CD4-positive, alpha-beta T cell treated with Interferon gamma for 1 hour (primary cell): ENCODE measurements at places on chromosomes 5 and 9.

- DNase-seq: no peak
Observed at GRCh38 chr9:137703842-137704508, 85.2 kb downstream of the EHMT1 start.

DNA sequence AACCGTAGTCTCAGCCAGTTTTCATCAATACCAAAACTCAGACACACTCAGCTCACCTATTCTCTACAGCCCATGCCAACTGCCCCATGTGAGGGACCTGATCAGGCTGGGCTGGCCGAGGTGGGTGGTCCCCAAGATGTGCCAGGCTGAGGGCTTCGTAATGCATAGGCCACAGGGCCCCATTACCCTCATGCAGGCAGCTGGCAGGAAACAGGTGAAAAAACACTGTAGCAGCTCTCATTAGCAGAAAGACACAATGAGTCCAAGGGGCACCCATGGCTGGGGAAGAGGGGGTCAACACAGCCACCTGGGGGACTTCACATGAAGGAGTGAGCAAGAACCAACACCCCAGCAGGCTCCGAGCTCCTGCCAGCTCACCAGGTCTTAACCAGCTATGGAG lies 8.2 kb downstream of the IPPK start:
- DNase-seq: no peak

DNA sequence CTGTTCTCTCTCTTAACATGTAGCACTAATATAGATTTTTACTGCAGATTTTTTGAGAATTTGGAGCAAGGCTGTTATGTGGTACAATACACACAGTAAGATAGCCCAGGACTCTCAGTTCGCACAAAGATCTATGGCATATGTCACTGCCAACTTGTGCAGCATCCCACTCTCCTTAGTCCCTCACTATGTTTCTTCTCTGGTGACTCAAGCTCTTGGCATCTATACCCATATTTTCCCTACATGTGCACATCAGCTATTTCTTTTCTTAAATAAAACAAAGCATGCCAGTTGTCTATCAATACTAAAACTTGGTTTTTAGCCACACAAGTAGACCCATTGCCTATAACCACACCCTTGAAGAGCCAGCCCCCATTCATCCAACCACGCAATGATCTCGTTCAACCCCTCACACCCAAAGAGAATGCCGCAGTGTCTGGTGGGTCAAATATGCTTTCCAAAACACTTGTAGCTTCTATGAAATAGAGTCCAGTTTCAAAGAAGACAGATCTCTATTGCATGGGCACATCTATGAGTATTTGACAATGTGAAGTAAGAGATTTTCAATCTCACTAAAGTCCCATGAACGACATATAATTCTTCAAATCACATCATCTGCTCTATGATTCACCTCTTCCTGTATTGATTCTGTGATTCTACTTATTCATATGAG lies 18.2 kb upstream of the IL7R start:
- no peak for DNase-seq

GRCh38 chr5:62938927-62939326 lies 360.3 kb downstream of the LRRC70 start:
- DNase-seq: no peak

- DNase-seq: no peak
Observed at GRCh38 chr5:150497989-150498317, 10.0 kb upstream of the NDST1 start.

GRCh38 chr9:90939351-90939750 lies 137.7 kb downstream of the SYK start:
- DNase-seq: no peak

- DNase-seq: no peak
Observed at GRCh38 chr9:86082870-86083269, 16.5 kb downstream of the GOLM1 start.

DNA sequence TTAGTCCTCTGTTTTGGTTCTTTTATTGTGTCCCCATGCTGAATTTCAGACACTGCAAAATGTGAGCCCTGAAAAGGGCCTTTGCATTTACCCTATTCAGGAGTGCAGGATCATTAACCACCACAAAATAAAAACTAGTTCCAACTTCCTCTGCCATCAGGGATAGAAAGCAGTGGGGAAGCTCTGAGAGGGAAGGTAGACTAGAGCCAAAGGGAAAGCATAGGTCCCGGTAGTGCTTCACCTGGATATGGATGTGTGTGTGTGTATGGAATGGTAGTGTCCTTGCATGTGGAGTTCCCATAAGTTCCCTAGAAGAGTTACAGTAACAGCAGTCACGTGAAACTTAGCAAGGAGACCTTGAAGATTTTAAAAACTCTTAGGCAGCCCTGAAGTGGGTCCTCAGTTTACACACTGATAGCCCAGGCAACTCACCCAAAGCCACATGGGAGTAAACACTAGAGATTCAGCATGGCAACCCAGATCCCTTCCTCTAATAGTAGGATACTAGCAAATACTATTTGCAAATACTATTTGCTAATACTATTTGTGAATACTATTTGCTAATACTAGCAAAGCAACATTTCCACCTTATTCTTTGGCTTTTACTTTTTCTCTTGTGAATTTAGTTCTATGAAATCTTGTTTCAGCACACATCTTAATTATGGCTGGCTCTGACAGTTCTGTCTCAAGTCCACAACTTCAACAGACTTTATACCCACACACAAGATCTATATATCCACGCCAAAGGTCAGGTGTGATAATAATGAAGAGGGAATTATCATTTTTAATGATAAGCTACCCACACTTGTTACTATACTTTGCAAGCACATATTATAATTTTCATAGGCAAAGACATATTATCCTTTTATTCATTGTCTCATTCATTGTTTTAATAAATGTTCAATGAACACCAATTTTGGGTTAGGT lies 70.4 kb upstream of the IFNE start:
- no peak for DNase-seq

DNA sequence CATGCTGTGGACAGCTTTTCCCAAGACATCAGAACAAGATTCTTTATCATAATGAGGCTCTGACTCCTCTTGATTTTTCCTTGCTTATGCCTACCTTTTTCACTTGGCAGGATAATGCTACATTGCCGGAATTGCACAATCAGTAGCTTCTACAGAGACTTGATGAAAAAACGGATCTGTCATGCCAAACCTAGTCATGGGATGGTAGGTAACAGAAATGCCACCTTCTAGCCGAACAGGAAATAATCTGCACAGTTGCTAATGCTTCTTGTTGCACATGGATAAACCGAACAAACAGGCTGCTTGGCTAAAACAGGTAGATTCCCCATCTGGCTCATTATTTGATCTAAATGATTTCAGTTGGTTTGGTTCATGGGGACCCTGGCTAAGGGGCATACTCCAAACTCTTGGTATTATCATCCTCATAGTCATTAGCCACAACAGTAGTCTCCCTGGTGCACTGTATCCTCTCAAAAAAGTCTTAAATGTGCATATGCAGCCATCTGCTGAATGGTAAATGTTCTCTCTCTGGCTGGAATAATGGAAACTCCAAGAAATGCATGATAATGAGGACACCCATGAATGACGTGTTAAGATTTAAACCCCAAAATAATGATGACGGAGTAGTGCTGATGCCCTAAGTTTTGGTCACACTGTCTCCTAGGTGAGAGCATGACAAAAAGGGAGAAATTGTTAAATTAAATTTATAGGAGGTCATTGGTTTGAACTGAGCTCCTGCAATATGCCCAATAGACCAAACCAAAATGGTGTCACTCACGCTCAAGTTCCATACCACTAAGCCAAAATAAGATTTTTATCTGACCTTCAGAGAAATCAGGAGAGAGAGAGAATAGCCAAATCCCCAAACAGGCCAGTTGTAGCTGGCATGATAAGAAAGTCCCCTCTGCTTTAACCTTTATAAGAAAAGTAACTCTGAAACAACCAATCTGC lies 47.0 kb downstream of the RAPGEF1 start:
- no peak for DNase-seq

DNA sequence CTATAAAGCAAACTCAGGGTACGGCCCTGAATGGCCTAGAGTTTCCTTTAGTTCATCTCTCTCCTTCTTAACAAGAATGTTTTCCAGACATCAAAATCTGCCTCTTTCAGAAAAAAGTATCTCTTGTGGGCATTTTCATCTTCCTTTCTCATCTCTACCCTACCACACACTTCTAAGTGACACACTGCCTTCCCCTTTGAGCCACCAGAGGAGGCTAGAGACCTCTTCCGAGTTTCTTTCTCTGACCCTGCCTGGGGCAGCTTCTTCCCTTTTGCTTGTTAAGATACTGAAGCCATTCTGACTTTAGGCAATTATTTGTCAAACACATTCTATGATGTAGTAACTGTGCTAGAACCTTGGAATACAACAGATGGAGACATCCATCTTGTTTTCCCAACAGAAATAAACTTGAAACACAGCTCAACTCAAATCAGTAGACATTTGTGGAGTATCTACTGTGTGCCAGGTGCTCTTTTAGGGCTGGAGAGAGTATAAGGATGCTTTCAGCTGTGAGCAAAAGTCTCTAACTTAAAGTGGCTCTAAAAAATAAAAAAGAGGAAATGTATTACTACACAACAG lies 8.6 kb upstream of the SV2C start:
- no peak for DNase-seq

GRCh38 chr5:80921026-80921425 lies 39.1 kb upstream of the RASGRF2 start:
- no peak for DNase-seq

GRCh38 chr5:96447949-96448348 lies 14.9 kb upstream of the PCSK1 start:
- DNase-seq: no peak

- DNase-seq: no peak
Observed at GRCh38 chr5:3734632-3735031, 139.0 kb downstream of the IRX1 start.

GRCh38 chr5:139410993-139411828 lies 7.3 kb upstream of the SPATA24 start:
- no peak for DNase-seq

GRCh38 chr5:10497554-10497953 lies 55.9 kb downstream of the ROPN1L start:
- DNase-seq: no peak

DNA sequence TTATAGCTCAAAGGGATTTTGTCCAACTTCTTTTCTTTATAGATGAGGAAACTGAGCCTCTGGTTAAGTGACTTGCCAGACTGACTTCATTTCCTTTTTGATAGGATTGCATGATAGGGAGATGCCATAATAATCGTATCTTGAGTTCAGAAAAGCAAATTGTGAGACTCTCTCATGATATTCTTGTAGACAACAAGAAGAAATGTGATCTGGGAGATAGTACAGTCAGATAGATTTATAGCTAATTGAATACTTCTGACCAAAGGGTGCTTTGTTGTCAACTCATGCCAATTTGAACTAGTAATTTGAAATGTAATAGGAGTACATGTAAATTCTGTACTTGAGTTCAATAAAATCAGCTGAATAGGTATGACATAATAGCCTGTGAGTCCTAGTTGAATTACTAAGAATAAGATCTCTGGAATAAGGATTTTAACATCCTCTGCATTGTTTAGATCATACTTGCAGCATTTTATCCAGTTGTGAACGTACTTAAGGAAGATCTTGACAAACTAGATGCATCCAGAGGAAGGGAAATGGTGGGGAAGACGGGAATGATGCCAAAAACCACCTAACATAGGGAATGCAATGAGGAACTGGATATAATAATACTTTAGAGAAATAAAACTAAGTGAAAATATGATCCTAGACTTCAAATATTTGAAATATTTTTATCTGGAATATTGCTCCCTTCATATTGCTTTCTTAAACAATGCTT lies 25.5 kb downstream of the CWC27 start:
- no peak for DNase-seq

DNA sequence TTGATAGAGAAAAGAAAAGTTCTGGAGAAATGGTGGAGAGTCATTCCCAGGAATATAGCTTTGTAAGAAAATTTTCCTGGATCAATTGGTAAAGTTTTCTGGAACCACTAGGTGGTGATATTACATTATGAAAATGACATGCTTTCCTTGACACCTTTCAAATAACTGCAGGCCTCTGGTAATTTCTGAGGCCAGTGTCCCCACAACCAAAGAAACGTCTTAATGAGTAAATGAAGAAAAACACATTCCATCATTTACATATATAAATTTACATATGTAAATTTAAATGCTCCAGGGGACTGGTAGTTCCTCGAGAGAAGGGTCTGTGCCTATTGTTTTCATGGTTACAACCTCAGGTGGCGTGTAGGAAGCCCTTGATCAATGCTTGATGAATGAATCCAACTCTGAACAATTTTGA lies 17.2 kb upstream of the RGS3 start:
- DNase-seq: no peak

DNA sequence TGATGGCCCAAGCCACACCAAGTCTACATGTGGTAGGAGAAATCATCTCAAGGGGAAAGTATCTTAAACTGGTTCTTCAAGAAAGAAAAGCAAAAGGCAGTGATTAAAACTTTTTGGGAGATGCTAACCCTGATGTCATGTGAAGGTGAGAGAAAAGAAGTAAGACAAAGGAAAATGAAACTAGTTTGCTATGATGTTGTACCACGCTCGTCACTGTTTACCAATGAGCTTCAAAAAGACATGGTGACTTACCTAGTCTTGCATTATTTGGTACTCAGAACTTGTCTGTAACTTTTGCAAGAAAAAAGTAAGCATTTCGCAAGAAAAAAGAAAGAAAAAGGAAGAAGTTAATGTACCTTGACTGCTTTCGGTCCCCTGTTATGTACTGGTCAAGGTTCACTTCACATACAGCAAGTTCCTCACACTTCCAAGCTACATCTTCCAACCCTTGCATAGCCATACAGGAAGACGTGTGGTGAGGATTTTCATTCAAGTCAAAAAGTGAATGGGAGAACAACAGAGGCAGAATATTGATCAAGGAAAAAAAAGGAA lies 739.3 kb downstream of the NR2F1-AS1 start:
- DNase-seq: no peak

DNA sequence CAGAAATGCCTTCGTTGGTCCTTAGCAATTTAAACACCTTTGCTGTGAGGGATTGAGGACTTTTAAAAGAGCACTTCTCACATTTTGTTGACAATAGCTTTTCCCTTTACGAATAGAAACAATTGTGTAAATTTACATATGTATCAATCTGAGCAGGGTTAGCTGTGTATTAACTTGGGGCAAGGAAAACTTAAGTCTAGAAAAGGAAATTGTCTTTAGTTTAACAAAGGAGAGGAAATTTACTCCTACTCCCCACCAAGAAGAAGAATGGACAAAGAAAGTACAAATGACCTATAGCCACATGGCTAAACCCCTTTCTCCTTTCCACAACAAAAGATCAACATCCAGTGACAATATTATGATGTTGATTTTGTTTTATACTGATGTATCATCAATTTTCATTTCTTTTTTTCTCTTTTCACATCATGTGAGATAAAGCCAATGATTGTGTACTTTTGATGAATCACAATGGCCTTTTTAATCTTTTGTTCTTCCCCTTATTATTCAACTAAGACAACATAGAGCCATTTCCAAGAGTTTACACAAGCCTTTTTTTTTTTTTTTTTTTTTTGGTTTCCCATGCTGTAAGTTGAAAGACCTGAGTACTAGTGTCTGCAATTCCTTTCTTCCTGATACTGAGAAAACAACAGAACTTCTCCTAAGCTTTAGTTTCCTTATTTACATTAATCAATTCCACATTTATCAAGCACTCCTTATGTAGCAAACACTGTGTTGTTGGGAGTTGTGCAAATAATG lies 19.0 kb downstream of the FOXB2 start:
- no peak for DNase-seq

GRCh38 chr9:7320139-7320538 lies 479.4 kb downstream of the DMAC1 start:
- DNase-seq: no peak

GRCh38 chr5:147310059-147310704 lies 75.4 kb downstream of the STK32A start:
- DNase-seq: peak; percentile 44
